ENCODE measurements at places on chromosomes 7 and 10.

GRCh38 chr10:79470096-79470495 is 24.7 kb upstream of the ZCCHC24 start:
- DNase-seq: no peak

DNA sequence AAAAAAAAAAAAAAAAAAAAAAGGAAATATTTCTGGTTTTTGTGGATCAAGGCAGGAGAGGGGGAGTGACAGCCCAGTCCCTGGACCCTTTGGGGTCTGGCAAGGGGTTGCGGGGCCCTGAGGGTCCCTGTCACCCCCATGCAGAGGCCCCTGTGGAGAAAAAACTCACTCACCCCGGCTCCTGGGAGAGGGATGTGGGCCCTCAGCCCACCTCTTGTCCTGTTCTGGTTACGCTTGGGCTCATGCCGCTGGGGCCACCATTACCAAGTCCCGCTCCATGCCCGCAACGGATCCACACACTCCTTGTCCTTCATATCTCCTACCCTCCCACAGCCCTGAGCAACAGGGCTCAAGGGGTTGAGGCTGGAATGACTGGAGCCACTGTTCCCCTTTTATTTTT is 1.0 kb upstream of the TMEM184A start:
- DNase-seq: no peak

- DNase-seq: no peak
Observed at GRCh38 chr10:31413325-31413724, 94.3 kb downstream of the ZEB1 start.

DNA sequence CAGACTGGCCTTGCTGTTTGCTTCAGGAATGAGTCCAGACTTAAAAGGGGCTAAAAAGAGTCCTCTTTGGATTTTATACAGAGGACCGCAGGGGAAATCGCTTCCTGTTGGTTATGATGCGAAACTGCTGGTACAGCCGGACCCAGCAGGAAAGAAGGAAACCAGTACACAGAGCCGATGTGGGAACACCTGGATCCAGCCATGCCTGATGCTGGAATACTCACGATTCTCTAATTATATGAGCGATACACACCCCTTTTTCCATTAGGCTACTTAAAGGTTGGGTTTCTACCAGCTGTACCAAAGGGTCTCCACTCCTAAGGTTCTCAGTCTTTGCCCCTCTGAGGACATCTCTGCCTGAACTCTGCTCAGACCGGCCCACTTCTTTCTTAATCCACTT is 27.7 kb downstream of the ZNF777 start:
- no peak for DNase-seq

GRCh38 chr7:142771353-142771723 is 568 bp downstream of the PRSS2 start:
- DNase-seq: no peak

DNA sequence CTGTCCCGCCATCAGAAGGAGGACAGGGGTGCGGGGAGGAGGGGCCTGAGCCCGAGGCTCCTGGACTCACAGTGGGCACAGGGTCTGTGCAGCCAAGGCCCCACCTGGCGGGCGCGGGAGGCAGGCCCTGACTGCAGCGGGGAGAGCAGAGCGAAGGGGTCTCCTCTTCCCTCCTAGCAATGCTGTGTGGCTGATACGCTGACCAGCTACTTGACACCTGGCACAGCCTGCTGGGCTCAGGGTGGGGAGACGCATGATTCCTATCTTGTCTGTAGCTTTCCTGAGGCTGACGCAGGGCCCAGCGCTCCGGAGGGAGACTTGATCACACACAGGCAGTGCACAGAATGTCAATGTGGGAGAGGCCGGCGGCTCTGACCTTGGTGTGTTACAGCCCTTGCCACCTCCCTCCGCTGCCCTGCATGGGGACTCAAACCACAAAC is 174.9 kb downstream of the ELFN1 start:
- DNase-seq: no peak

DNA sequence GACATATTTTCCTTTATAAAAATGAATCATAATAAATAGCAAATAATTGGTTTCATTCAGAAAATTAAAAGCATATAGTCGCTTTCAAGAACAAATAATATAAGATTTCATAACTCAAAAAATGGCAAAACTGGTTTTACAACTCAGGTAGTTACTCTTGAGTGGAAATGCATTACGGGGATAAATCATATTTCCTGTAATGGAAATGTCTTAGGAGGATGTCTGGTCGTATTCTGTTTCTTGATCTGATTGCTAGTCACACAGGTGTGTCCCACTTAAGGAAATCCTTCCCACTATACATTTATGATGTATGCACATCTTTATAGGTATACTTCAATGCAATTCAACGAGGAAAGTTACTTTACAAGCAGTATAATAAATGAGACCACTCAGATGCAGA is 20.7 kb downstream of the NRAP start:
- no peak for DNase-seq
